Kidney glomerular epithelial cell (primary cell): ENCODE measurements at places on chromosomes 7 and 10.

DNA sequence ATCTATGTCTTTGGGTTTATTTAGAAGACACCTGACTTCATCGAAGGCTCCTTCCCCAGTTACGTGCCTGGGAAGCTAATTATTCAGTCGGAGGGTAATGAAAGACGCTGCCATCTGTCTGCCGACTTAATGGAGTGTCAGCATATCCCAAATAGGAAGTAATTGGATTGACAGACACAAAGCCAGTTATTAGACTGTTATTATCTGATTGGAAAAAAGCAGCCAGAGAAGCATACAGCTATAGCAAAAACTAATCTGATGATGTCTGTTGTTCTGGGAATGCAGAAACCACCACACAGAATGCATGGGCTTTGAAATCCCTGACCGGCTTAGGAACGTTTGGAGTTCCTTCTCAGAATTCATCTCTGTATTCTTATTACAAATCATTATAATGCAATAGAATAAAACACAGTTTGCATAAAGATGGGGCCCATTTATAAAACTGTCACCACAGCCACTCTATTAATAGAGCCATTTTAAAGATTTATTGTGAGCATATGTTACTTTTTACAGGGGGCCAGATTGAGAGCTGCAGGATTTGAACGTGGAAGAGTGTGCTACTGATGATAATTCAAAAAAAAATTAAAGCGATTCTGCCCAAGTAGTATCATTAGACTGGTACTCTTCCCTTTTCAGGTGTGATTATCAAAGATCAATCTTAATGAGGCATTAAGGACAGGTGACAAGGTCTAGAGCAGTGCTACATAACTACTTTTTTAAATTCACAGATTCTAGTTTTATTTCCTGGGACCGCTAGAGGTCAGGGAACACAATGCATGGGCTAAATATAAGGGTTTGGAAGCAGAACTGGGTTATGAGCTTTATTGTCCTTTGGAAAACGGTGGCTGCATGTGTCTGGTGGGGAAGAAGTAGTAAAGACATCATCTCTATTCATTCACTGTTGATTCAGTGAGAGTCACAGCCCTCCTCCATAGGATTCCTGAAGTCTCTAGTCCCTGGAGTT, 330.1 kb upstream of the LRGUK start:
- DNase-seq, result no peak

DNA sequence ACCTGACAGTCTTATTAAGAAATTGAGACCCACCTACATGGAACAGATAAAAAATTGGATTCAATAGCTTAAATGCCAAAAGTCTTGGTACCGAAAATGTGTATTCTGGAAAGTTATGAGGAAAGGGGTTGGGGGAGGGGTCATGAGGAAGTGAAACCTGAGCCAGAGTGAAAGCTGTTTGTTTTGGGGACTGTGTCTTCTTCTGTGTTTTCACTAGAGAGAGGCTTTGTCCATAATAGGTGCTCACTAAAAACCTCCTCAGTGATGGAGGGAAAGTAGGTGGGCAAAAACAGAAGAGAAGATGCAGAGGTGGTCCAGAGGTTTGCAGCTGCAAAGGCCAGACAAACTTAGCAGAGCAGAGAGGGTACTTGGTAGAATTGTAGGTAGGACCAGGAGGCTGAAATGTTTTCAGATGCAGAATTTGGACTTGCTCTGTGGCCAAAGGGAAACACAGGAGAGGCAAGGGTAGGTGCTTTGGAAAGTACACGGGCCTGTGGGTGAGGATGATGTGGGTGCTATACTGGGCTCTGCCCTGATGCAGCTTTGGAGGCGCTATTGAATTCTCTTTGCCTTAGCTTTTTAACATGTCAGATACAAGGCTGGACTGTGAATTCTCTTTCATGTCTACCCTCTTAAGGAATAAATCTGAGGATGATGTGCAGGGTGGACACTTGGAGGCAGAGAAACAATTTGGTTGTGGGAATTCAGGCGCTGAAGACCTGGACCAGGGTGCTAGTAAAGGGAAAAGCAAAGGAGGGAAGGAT, 254.6 kb downstream of the PTEN start:
- no peak for DNase-seq

GRCh38 chr10:48516911-48517310, 88.0 kb downstream of the ARHGAP22 start:
- no peak for DNase-seq

- DNase-seq, result peak; percentile 81
Observed at GRCh38 chr7:98106647-98107312, at the start of gene LMTK2. Gene LMTK2 (plus strand): TSS chr7:98106862. CDS start chr7:98107178, 316 bp downstream.

DNA sequence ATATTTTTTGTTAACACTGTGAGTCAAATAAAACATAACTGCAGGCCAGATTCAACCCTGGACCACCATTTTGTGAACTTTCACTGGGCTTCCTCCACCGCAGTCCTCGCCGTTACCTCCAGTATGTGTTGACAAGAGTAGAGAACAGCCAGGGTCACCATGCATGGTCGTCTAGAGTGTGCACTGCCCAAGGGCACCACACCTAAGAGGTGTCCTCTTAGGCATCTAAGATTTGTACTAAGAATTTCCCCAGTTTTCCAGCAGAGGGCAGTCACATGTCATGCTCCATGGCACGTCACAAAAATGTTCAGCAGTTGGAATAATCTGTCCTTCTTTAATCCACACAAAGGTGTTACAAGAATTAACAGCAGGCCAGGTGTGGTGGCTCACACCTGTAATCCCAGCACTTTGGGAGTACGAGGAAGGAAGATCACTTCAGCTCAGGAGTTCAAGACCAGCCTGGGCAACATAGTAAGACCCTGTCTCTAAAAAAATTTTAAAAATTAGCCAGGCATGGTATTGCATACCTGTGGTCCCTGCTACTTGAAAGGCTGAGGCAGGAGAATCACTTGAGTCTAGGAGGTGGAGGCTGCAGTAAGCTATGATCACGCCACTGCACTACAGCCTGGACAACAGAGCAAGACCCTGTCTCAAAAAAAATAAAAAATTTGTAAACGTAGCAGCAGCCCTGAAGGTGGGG, 71.2 kb upstream of the FOXK1 start:
- DNase-seq, result peak; percentile 88

DNA sequence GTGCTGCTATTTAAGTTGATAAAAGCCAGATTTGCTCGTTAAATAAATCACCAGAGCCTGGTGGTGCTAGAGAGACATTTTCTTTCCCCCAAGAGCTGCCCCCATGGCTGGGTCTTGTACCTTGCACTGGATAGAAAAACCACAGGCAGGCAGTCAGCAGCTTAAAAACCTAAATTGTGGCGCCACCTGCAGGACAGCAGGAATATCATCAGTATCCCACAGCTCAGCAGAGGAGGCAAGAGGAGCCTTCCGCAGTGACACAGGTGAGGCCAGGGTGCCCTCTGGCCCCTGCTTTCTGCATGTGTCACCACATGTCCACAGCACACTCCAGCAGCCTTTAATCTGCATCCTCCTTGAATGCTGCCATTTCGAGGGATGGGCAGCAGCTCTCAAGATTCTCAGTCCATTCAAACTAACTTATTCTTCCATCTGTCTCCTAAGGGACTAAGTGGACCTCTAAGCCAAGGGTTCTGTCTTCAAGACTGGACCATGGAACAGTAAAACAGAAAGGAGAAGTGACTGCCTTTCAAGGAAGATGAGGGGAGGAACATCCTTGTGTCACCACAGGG, 4.5 kb upstream of the PLXNA4 start:
- peak; percentile 49 for DNase-seq

GRCh38 chr7:68334636-68335272, 1263.5 kb upstream of the AUTS2 start:
- DNase-seq, result no peak

GRCh38 chr7:86965727-86966120, 93.7 kb downstream of the ELAPOR2 start:
- no peak for DNase-seq

- no peak for DNase-seq
Observed at GRCh38 chr10:29041616-29042015, 247.3 kb upstream of the LYZL1 start.

GRCh38 chr10:9096288-9096687, 1041.8 kb downstream of the GATA3 start:
- DNase-seq, result no peak

GRCh38 chr10:90859321-90859751, 1.5 kb upstream of the HTR7 start:
- no peak for DNase-seq

- DNase-seq, result no peak
Observed at GRCh38 chr7:100885440-100886141, 3.9 kb downstream of the UFSP1 start.

GRCh38 chr7:44508328-44509030, 18.0 kb upstream of the NUDCD3 start:
- no peak for DNase-seq

- DNase-seq, result peak; percentile 18
Observed at GRCh38 chr10:88979153-88979562, 11.4 kb upstream of the FAS start.

DNA sequence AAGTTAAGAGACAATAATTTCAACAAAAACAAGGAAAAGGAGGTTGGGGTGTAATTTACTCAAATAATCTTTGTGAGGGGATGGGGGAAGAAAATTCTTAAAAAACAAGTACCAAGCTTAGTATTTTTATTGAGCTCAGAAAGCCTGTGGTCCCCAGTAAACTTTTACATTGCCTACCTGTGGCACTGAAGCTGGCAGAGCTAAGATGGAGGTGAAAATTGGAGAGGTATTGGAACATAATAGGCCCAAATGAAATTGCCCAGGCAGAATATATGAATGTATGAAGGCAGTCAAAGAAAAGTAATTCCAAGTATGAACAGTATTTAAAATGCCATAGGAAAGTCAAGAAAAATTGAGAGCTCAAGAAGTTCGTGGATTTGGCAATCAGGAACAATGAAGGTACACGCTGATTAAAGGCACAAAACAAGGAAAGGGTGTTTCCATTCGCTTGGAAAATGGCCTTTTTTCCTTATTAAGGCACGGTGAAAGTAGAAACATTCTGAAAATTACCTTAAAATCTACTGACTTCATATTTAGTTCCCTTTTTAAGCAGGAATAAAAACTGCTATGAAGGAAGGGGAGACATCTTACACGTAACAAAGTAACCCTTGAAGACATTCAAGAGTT, 3.4 kb upstream of the KMT2E start:
- peak; percentile 52 for DNase-seq

GRCh38 chr7:83835424-83835823, 186.5 kb upstream of the SEMA3E start:
- DNase-seq, result no peak

DNA sequence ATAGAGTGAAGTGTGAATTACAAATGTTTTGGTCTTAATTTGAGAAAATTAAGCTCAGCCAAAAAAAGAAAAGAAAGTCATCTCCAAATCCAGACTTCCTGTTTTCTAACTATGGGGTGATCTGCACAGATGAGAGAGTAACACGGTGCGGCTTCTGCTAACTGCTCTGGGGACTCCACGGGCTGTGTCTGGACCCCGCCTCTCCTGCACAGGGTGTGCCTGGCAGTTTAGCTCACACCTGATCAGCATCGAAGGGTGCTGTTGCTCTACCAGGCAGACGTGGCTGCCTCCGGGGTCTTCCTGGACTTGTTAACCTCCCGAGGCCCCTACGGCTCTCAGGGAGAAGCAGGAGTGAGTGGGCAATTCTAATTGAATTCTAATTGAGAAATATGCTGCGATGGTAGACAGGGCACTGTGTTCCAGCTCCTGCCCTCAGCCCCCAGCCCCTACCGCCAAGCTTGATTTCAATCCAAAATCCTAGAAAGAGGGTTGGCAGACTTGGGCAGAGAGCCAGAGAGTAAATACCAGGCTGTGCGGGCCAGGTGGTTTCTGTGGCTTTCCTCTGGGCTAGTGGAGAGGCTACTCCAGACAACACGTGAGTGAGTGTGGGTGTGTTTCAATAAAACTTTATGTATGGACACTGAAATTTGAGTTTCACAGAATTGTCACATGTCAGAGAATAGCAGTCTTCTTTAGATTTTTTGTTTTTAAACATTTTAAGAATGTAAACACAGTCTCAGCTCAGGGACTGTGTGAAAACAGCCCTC, 13.4 kb downstream of the SHH start:
- no peak for DNase-seq

- DNase-seq, result no peak
Observed at GRCh38 chr10:58698777-58699356, 186.2 kb downstream of the BICC1 start.

- DNase-seq, result no peak
Observed at GRCh38 chr7:72406820-72407403, 5.2 kb downstream of the CALN1 start.

DNA sequence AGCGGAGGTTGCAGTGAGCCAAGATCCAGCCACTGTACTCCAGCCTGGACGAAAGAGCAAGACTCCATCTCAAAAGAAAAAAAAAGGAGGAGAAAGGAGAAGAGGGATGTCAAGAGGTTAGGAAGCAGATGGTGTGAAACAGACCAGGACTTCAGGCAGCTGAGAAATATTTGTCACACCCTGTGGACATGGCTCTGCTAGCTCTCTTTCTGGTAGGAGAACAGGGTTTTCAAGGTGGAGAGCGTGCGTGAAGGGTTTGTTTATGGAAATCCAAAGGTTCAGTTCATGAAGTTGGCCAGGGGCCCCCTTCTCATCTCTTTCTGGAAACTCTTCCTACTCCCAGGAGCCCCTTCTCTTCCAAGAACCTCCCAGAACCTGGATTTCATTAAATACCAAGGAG, 110.8 kb upstream of the GALNT17 start:
- no peak for DNase-seq

- no peak for DNase-seq
Observed at GRCh38 chr7:55127135-55127551, 108.3 kb downstream of the EGFR start.

GRCh38 chr7:37666026-37666799, 17.4 kb upstream of the GPR141 start:
- DNase-seq, result peak; percentile 31

DNA sequence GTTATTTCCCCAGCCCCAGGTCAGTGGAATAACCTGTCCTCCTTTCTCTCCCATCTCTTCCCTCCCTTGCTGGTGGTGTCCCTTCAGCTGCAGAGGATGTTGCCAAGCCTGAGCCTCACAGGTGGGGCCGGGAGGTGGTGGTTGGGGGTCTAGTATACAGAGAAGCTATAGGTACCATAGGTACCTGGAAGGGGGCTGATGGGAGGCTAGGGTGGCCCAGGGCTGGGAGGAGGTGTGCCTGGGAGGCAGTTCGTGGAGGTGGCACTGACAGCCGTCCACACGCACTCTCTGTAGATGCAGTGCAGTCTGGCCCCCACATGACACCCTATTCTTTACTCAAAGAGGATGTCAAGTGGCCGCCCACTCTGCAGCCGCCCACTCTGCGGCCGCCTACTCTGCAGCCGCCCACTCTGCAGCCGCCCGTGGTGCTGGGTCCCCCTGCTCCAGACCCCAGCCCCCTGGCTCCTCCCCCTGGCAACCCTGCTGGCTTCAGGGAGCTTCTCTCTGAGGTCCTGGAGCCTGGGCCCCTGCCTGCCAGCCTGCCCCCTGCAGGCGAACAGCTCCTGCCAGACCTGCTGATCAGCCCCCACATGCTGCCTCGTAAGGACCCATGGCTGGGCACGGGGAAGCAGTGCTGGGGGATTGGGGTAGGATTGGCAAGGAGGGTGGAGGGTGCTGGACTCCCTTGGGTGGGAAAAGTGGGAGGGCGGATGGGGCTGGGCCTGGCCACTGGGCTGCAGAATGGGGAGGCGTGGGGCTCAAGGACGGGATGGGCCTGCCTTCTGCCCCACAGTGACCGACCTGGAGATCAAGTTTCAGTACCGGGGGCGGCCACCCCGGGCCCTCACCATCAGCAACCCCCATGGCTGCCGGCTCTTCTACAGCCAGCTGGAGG, 9.5 kb downstream of the IRF5 start:
- no peak for DNase-seq

GRCh38 chr7:75879771-75880184, 944 bp downstream of the RHBDD2 start:
- DNase-seq, result no peak
